Activated T-cell treated with anti-CD3 and anti-CD28 coated beads, Interleukin-2, amount 50 U/mL, for 48 hours (primary cell): ENCODE measurements at places on chromosomes 7 and 10.

GRCh38 chr7:118325450-118325808, 100.9 kb downstream of the ANKRD7 start:
- no peak for DNase-seq

DNA sequence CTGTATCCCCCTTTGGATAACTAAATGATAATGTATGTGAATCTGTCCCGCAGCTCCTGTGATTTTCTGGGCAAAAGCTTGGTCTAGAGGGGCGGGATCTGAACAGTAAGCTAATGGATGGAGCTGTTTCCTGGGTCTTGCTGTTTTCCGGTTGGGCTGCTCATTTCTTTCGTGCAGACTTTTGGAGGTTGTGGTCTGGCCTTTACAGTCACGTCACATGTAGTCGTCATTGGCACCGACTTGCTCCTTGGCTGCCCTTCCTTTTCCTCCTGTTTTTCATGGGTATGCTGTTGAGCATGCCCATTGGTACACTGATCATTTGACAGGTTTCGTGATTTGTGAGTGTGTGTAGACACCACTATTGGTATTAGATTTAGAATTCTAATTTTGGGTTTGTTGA, 2.0 kb downstream of the FBH1 start:
- no peak for DNase-seq

GRCh38 chr10:125027871-125028869, 86.2 kb downstream of the ZRANB1 start:
- DNase-seq: no peak

DNA sequence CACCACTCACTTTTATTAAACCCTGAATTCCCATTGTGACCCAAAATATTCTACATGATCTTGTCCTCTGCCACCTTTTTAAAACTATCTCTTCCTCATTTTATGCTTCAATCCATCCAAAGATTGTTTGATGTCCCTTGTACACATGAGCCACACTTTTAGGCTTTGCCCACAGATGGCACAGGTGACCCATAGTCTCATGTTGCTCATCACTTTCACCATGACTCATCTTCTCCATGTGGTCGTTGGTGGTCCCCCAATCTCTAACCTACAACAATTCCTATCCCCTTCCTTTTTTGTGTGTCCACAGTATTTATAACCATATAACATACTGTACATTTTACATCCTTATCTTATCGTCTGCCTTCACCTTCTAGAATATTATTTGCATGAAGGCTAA, 271.5 kb upstream of the ZWINT start:
- DNase-seq: no peak

GRCh38 chr7:159039716-159040115, 105.0 kb downstream of the VIPR2 start:
- no peak for DNase-seq

GRCh38 chr7:94913391-94913790, 6.0 kb downstream of the PPP1R9A start:
- DNase-seq: no peak

- no peak for DNase-seq
Observed at GRCh38 chr7:77454802-77455201, 38.7 kb upstream of the GSAP start.

DNA sequence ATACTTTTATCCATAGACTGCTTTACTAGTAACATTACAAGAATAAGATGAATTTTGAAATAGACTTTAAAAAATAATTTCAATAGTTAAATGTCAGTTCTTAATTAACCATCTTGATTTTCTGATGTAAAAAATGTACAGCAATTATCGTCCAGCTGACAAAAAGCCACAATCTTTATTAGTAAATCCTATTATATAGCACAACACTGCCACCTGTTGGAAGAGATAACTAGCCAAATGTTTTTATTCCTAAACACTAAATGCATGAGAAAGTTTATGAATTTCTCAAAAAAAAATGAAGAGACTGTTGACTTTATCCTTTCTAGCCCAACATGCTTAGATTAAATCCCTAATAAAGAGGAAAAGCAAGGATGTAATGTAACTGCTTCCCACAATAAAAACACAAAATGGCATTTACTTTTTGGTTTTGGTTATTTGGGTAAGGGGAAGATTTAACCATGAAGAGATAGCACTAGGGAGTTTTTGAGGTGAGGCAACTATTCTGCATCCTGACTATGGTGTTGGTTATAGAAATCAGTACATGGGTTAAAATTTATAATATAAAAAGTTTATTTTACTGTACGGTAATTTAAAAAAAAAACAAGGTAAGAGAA, 8.0 kb downstream of the COA1 start:
- no peak for DNase-seq

- no peak for DNase-seq
Observed at GRCh38 chr10:77516575-77516974, 121.0 kb downstream of the KCNMA1 start.

DNA sequence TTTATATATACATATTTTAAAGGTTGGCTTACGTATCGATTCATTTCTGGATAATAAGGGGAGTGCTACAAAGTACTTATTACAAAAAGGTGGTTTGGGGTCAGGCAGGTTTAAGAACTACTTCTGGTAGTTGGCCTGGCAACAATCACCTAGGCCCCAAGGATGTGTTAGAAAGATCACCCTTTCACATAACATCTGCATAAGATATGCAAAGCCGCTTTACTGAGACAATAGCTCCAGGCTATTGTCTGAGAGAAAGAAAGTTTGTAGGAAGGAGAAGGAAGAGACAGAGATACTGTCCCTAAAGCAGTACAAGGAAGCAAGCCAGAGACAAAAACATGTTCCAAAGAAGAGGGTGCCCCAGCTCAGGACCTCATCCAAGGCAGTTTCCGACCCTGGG, 6.2 kb downstream of the PAXIP1 start:
- no peak for DNase-seq

DNA sequence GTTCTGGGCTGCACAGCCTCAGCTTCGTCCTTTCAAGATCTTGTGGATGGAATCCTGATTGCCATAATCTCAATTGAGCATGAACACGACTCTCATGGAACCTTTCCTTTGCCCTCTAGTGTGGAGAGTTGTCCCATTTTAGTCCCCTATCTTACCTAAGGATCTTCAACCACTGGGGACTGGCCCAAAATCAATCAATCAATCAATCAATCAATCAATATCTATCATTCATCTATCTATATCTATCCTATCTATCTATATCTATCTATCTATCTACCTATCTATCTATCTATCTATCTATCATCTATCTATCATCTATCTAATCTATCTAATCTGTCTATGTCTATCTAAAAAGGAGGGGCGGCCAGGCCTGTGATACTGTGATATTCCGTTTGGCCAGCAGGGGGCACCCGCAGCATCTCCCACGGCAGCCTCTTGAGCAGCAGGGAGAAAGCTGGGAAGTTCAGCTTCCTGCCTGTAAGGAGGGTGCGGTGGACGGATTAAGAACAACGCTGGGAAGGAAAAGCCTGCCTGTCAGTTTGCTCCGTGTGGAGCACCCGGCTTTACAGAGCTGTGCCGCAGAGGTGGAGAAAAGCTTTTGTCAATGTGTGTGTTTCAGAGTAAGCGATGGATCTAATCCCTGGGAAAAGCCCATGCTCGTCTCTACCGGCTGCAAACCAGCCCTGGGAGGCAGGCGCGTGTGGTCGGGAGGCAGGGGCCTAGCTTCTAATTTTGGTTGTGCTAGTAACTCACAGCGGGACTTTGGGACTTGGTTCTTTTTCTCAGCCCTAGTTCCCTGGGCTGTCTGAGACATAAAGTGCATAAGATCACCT, 124.9 kb downstream of the SH2D4B start:
- peak; percentile 84 for DNase-seq

GRCh38 chr7:139159900-139160675, 50.6 kb upstream of the ZC3HAV1 start:
- DNase-seq: no peak

GRCh38 chr10:69362471-69362954, 54.2 kb downstream of the TACR2 start:
- no peak for DNase-seq

- no peak for DNase-seq
Observed at GRCh38 chr7:1269336-1269890, 36.7 kb downstream of the UNCX start.

DNA sequence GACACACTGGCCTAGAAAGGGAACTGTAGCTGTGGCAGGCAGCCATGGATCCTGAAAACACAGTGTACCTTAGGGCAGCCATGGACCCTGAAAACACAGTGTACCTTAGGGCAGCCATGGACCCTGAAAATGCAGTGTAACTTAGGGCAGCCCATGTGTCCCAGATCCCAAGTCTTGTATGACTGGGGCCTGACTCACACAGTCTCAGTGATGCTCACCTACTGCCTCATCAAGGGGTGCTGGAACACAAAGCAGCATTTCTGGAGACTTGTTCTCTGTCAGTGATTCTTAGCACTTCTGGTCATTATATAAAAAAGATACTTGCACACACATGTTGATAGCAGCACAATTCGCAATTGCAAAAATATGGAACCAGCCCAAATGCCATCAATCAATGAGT, 70.2 kb upstream of the LAMB4 start:
- no peak for DNase-seq

DNA sequence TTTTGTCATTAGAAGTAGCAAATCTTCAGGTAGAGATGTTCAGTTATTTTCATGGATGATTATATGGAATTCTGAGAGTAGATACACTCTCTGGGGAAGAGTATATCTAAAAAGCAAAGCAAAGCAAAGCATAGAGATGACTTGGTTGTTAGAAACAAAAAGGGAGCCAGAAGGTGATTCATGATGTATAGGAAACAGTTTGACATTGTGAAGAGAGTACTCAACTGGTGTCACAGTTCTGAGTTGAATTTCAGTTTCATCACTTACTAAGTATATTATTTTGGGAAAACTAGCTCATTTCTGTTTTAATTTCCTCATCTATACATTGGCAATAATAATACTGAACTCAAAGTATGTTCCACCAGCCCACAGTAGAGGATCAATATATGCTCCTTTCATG, 86.8 kb downstream of the SEMA3C start:
- DNase-seq: no peak

GRCh38 chr10:131891196-131891928, 9.4 kb upstream of the PPP2R2D start:
- no peak for DNase-seq

- DNase-seq: no peak
Observed at GRCh38 chr7:147235645-147236382, 1119.2 kb downstream of the CNTNAP2 start.

DNA sequence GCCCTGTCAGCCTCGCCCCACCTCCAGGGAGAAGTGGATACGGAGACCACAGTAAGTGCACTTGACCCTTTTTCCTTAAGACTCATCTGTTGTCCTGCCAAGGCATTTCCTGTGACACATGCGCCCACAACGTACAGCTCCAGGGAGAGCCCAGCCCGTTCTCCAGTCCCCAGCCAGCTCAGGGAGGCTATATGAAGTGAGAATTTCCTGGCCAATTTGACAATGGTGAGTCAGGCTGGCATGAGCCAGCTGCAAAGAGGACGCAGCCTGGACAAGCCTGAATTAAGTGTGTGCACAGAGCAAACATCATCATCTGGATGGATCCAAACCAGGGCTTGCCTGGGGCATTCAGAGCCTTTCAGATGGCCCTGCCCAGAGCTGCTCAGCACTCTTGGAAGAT, 244.8 kb downstream of the KCNMA1 start:
- DNase-seq: no peak

GRCh38 chr10:78377356-78377755, 343.7 kb downstream of the RPS24 start:
- DNase-seq: no peak
